Stimulated activated CD4-positive, alpha-beta T cell treated with anti-CD3 and anti-CD28 coated beads, Interleukin-12 subunit alpha, Interleukin-12 subunit beta, amount 100 ng/mL, for 48 hours (primary cell): ENCODE measurements at places on chromosomes 2 and 18.

- no peak for DNase-seq
Measured at GRCh38 chr2:19350678-19351401, 7.6 kb downstream of the OSR1 start.

DNA sequence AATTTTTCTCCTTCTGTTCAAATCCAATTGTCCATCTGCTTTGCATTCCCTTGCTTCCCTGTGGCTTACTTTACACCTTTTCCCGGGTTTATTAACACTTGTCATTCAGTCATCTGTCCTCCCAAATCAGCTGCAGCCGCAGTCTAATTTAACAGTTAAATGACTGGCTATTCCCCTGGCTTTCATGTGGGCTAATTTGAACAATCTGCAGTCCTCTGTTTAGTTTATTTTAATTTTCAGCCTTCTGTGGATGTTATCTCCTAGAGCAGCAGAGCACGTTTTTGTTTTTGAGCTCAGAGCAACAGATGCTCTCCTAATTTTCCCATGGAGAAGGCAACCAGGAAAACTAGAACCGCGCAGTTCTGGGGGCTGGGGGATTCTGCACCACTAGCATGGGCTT lies 55.0 kb downstream of the MEP1B start:
- no peak for DNase-seq

DNA sequence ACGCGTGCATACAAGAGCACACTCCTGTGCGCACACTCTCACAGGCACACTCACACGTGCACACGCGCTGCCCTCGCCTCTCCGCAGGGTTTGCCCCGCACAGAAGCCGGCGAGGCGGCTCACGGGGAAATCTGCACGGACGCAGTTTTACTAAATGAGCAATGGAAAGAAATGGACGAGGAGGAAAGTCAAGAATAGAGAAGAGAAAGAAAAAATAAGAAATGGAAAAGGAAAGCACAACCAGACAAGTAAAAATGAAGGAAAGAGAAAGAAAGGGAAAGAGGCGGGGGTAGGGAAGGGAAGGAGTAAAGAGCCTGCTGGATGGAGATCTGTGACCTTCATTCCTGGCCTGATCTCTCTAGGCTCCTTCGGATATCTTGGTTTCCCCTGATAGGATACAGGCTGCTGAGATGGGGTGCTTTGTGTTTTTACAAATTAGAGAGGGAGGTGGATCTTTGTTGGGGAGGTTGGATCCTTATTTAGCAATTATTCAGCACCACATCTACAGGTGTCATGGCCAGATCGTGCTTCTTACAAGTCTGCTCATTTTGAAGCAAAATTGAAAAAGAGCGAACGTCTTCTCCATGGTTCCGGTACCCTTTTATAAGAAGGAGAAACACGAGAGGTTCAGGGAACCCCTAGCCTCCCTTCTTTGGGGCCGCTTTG lies 693 bp upstream of the LRP2 start:
- no peak for DNase-seq

DNA sequence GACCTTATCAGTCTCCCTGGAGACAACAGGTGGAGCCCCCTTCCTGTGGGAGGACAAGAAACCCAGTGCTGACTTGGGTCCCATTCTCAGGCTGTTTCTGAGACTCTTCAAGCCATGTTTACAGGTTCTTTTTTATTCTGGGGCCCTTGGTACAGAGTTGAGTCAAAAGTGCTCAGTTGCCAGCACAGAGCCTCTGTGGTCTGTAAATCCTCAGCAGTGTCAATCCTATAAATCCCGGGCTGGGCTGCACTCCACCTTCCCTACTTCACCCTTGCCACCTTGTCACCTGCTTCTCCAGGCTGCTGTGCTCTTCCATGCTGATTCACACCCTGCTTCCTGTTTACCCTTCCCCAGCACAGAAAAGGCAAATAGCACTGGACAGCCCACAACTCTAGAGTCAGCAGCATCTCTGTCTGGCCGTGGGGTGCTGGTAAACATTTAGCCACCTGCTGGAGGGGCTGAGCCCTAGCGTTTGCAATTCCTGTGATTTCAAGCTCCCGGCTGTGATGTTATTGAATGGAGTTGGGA lies 74.7 kb downstream of the TNFRSF11A start:
- DNase-seq: no peak

DNA sequence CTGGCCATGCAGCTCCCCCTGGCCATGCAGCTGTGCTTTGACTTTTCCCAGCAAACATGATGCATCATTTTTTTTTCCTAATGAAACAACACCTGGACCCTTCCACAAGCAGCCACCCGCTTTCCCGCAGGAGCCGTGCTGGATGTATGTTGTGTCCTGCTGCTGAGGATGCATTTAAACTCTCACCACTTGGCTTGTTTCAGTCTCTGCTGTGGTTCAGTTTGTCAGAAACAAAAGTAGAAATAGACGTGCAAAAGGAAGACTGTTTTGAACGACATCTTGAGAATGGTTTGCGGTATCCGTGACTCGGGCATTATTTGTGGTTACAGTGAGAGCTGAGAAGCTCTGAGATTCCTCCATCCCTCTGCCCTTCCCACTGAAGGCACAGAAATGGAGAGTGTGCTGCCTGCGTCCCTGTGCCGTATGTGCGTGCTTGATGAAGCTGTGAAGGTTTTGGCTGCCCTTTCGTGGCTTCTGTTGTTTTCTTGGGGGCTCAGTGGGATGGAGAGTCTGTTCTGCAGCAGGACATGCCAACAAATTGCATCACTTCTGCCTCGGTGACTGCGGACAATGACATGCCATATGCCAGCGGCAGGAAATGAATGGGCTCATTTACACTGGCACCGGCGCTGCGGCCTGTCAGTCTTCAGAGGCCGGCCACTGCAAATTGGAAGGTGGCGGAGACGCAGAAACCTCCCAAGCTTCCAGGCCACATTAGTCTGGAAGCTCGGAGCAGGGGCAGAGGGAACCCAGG lies 417.7 kb upstream of the SALL3 start:
- no peak for DNase-seq

GRCh38 chr2:119647440-119648169 lies 31.4 kb upstream of the TMEM177 start:
- DNase-seq: no peak

- DNase-seq: no peak
Measured at GRCh38 chr2:12556762-12557161, 160.0 kb upstream of the TRIB2 start.

- no peak for DNase-seq
Measured at GRCh38 chr2:63792530-63792929, 49.2 kb upstream of the UGP2 start.

GRCh38 chr18:33838054-33838453 lies 260.0 kb downstream of the ASXL3 start:
- DNase-seq: no peak

- DNase-seq: no peak
Measured at GRCh38 chr2:215880970-215881369, 132.4 kb downstream of the MREG start.

- DNase-seq: no peak
Measured at GRCh38 chr2:240820607-240821428, 799 bp upstream of the KIF1A start.

- DNase-seq: no peak
Measured at GRCh38 chr2:102788216-102788884, 26.5 kb downstream of the TMEM182 start.

DNA sequence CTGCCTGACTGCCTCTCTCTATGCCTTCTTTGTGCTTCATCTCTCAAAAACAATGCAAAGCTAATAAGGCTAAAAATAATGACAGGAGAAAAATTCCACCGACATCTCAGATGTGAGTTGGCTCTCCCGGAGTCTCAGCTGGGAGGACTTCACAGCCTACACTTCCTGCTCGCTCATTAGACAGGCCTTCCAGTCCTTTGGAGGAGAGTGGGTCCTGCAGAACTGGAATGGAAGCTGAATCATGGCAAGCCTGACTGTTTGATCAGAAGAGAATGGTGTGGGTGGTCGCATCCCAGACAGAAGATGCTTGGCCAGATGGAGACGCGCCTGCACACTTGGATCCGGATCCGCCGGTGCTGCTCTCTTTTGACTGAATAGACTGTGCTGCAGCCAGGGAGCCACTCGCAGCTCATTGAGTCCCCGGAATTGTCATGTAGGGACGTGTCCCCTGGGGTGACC lies 49.7 kb downstream of the TRIB2 start:
- no peak for DNase-seq

DNA sequence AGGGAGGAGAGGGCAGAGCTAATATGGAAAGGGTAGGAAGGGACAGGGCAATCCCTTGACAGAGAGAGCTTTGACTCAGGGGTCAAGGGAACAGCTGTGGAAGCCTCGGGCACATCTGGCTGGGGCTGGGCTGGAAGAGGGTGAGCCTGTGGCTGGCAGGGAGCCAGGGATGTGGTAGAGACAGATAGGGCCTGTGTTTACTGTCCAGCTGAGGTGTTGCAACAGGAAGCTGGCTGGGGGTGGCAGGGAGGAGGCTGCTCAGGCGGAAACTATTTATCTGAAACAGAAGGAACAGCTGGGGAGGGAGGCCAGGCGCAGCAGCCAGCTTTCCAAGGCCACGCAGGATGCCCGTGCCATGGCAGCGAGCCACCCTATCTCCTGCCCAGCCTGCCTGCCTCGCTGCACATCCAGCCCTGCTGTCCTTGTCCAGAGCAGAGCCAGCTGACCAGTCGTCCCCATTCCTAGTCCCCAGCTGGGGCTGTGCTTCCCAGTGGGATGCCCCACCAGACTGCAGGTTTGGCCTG lies 264.7 kb downstream of the CYP26B1 start:
- DNase-seq: no peak

DNA sequence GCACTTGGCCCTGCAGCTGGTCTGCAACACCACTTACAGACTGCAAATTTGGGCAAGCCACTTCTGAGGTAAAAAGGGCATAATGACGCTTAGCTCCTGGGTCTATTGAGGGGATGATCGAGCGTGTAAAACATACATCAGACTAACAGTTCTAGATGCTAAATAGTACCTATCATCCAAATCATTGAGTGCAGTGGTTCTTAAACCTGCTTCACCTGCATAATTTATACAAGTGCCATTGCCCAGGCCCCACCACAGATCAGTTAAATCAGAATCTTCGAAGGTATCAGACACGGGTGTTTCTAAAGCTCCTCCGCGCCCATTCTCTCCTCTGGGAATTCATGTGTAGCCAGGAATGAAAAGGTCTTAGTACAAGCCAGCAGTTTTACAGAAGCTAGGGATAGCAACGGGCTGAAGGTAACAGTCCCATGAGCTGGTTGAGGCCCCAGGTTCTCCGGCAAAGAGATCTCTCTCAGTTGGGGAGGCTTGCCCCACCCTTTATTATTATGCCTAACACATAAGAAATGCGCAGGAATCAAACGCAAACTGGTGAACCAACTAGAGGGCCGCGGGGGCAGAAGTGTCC lies 737 bp upstream of the RNF181 start:
- DNase-seq: no peak

DNA sequence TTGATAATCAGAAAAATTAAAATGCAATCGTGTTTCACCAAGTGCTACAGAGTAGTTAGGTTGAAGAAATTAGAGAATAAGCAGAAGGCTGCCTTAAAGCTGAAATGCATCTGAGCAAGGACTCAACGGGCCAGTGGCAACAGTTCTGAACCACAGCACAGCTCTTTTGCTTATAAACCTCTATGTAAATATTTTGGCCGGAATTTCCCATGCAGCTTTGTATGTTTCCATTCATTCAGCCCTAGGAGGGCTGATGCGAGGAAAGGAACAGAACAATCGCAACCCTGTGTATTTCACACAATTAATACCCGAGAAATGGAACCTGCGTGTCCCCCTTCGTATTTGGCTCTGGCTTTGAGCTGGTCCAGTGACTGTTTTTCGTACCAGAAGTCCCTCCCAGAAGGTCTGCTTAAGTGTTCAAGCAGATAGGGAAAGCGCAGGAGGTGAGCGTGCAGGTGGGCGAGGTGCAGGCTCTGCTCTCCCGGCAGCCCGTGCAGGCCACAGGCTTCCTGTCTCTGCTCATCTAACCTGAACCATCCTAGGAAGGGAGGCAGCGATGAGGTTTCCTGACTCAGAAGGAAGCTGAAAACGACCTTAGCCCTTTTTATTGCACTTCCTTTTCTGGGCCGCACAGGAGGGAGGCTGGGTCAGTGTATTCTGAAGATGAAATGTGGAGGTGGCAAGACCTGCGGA lies 67.3 kb downstream of the ASB1 start:
- DNase-seq: peak; percentile 5

GRCh38 chr2:165408186-165408585 lies 61.3 kb upstream of the CSRNP3 start:
- no peak for DNase-seq

GRCh38 chr2:240569998-240570530 lies 1.8 kb downstream of the RNPEPL1 start:
- no peak for DNase-seq

DNA sequence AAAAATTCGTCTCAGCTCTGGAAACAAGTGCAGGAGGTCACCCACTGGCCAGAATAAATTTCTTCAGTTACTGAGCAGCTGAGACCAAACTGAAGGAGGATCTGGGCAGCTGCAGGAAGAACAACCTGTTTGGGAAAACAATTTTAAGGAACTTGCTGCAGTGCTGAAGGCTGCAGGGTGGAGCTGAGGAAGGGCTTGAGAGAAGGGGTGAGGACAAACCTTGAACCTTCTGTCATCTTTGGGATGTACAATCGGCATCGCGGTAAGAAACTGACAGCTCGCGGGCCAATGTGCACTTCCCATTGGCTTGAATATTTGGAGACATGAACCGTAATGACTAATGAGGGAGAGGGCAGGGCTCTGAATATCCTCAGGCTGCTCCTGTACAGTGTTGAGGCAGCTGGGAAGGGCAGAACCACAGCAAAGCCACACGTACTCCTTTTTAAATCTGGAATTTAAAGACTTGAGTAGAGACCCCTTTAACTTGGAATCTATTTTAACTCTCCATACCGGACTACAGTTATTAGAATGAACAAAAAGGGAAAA lies 90.3 kb downstream of the TACR1 start:
- DNase-seq: no peak
